ENCODE measurements at places on chromosomes 16 and 17.

- no peak for DNase-seq
These were observed 1.7 kb downstream of the ORAI3 start for GRCh38 chr16:30950516-30951065.

GRCh38 chr17:33864758-33865229, 390.3 kb upstream of the CCL2 start:
- no peak for DNase-seq

- DNase-seq: no peak
These were observed 10.0 kb upstream of the CD300LD start for GRCh38 chr17:74601944-74602572.

GRCh38 chr17:9403257-9403656, 172.4 kb downstream of the STX8 start:
- no peak for DNase-seq
